ENCODE measurements at places on chromosomes 5 and 9. TPM values are rescaled to one million over a fixed set of nuclear protein-coding genes. Genes with fewer than 3 reads are reported as not detected.

The IL31RA gene
- not detected for total RNA-seq

The IL9 gene
- total RNA-seq: not detected

The FAM163B gene
- total RNA-seq: not detected

The CCDC112 gene
- total RNA-seq: 5.9 TPM

GRCh38 chr5:166881802-166882201, 1409.6 kb upstream of the WWC1 start:
- no peak for DNase-seq

DNA sequence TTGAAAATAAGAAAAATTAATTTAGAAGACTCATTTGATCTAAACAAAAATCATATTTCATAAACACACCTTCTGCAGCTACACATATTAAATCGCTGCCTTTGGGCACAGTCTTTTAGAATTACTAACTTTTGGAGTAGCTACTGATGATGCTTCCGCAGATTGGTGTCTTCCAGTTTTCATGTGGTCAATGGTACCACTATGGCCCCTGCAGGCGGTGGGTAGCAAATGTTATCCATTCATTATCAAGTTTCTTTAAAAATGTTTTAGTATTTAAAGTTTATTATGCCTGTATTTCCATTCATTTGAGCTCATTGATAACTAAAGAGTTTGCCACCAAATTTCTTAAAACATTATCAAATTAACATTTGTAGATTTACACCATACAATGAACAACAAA, 122.9 kb upstream of the GRAMD2B start:
- DNase-seq: no peak

GRCh38 chr5:83363111-83363885, 108.2 kb upstream of the VCAN start:
- no peak for DNase-seq

DNA sequence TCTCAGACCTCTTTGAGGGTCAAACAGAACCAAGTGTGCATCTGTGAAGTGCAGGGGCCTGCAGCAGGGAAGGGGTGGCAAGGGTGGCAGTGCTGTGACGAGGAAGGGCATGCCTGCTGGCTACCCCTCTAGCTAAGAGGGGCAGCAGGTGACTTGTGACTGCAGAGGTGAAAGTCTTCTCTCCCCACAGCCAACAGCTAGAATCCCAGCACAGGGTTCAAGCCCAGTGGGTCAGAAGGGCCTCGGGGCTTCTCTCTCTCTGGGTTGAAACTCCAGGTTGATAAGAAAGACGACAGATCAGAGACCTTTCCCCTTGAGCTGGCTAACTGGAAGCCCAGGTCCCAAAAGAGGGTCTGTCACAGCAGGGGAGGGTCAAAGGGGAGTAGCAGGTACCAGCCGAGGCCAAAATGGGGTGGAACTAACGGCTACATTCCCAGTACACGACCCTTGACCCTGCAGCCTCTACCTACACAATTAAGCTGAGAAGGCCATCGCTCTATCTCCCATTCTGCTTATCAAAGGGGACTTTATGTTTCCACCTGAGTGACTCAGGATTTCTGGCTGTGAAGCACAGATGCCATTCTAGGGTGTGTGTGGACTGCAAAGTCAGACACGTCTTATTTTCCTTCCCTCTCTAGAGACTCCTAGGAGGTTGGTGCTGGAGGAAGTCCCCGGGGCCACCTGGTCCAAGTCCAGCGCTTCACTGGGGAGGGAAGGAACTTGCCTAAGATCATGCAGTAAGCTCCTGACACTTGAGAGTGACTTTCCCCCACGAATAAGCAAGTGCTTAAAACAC, 14.6 kb downstream of the ANKS6 start:
- DNase-seq: no peak

DNA sequence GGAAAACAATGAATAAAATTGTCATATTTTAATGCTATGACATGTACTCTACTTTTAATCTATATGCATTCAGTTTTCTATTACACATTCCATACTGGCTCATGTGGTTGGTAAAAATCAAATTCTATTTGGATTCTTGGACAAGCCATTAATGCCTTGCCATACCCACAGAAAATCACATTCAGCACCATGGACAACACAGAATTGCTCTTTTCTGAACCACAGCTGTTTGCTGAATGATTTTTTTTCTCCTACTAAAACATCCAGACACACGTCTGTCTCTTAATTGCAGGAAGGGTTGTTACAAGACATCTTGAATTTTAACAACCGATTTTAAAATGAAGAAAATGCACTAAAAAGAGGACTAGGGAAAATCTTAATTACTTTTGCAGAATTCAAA, 675.6 kb downstream of the BRINP1 start:
- DNase-seq: no peak

DNA sequence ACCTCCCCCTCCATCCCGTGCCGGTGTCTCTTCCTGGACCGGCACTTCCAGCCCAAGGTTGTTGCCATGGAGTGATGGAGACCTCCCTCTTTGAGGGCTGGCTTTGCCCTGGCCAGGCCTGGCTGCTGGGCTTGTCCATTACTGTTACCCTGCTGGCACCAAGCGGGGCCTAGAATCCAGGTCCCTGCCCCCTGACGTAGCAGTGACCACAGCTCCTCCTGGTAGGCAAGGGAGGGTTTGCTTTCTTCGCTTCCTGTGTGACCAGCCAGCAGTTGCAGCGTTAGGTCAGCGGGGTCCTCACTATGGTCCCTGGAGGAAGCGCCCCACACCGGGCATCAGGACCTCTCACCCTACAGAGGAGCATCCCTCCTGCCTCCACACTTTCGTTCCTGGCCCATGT, 146.7 kb upstream of the COL5A1 start:
- no peak for DNase-seq
